ENCODE measurements at places on chromosomes 5 and 9. TPM values are rescaled to one million over a fixed set of nuclear protein-coding genes. Genes with fewer than 3 reads are reported as not detected.
A peak's percentile ranks its signal among the peaks of the same experiment; 100 is the strongest.

DNA sequence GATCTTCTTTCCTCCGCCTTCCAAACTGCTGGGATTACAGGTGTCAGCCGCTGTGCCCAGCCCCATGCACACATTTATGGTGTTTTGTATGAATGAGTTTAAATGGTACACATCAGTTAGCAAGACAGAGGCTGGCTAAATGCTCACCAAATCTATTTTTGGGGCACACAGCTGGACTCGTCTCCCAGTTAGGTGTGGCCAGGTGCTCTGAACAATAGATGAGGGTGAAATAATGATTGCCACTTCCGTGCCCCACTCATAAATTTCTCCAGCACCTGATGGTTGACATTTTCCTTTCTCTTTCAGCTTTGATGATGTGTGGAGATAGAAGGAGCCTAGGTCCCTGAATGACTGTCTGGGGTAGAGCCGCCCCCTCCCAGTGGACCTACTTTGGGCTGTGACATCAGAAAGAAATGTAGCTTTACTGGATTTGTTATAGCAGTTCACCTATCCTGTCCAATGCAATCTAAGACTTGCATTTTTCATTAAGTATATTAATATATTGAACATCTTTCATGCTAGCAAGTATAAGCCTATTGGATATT is 8.6 kb upstream of the RAPGEF1 start:
- H3K4me3 ChIP-seq: no peak overlapping the region
- H3K27me3 ChIP-seq: no peaks in the 10 kb centered on the region
- H3K27ac ChIP-seq: no peak overlapping the region

GRCh38 chr9:132152231-132152630 is 9.6 kb upstream of the NTNG2 start:
- no peaks in the 10 kb centered on the region for H3K4me1 ChIP-seq
- no peak overlapping the region for H3K4me3 ChIP-seq
- no peaks in the 10 kb centered on the region for H3K27me3 ChIP-seq

DNA sequence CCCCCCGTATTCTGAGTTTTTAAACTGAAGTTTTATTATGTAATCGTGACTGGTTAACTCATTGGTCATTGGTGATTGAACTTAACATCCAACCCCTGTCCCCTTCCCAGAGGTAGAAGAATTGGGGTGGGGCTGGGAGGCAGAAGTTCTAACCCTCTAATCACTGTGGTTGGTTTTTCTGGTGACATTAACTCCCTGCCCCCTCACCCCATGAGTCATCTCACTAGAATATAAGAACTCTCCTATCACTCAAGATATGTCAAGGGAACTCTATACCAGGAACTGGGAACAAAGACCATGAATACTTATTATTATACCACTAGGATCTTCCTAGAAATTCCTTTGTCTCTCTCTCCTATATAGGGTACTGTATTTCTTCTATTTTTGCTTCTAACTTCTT is 52.3 kb upstream of the CAVIN4 start:
- no peaks in the 10 kb centered on the region for H3K27me3 ChIP-seq
- H3K36me3 ChIP-seq: no peaks in the 10 kb centered on the region
- no peaks in the 10 kb centered on the region for H3K4me1 ChIP-seq

DNA sequence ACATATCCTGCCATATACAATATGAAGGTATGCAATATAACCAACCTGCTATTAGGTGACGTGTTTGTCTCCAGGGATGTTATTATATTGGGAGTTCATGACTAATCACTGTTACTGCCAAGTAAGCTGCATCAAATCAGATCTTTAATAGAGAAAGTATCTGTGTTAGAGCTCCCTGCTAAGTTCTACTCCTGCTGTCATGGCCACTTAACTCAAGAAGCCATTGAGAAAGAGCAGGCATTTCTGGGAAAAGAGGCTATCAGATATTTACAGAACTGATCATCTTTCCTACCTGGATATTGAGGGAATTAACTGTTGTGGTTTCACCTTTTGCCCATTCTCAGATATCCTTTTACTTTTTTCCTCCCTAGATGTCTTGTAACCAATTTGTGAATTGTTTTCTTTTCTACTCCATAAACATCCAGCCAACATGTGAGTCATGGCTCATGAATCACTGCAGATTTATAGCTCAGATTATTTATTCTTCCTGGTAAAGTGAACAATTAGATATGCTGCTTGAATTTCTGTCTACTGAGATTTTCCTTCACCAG is 634.8 kb upstream of the FAM174A start:
- no peaks in the 10 kb centered on the region for H3K27me3 ChIP-seq
- H3K4me3 ChIP-seq: no peak overlapping the region
- no peak overlapping the region for H3K27ac ChIP-seq
- no peaks in the 10 kb centered on the region for H3K36me3 ChIP-seq
- no peaks in the 10 kb centered on the region for H3K4me1 ChIP-seq
- no peak for DNase-seq

DNA sequence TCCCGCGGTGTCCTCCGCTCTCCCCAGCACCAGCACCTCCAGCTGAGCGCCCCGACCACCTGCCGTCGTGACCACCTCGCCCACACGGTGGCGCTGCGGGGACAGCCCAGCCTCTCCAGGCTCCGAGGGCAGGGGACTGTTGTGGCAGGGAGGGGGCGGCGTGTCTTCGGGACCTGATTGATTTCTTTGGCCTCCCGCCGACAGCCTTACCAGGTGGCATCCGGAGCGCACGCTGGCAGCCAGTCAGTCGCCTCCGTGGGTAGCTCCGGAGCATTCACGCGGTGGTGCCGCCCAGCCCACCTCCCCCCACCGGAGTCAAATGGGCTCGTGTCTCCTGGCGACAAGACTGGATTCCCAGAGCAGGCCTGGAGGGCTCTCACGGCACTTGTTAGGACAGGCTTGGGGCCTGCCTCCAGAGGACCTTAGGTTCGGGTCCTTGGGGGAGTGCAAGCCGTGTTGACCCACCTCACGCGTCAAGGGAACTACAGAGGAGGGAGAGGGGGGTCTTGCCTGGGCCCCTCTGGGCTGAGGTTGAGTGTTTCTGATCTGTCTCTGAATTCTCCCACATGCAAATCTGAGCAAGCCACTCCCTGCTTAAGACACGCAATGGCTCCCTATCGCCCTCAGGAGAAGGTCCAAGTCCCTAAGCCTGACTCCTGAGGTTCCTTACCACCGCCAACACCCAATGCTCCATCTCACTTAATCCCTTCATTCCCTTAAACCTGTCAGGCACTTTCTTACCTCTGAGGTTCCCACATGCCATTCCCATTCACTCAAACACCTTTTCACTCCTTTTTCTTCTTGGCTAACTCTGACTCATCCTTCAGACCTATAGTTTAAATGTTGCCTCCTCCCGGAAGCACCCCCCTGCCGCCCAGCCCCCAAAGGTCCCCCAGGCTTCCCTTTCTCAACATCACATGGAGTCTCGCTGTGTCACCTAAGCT is 51.2 kb upstream of the GGTA1 start:
- no peaks in the 10 kb centered on the region for H3K36me3 ChIP-seq
- no peak overlapping the region for H3K27ac ChIP-seq
- H3K4me3 ChIP-seq: peak overlapping the region; percentile 27
- DNase-seq: peak; percentile 82
- no peaks in the 10 kb centered on the region for H3K27me3 ChIP-seq

- no peaks in the 10 kb centered on the region for H3K36me3 ChIP-seq
- H3K4me3 ChIP-seq: no peak overlapping the region
- H3K27ac ChIP-seq: no peak overlapping the region
- H3K4me1 ChIP-seq: no peaks in the 10 kb centered on the region
- DNase-seq: no peak
These were observed 582.3 kb downstream of the CAAP1 start for GRCh38 chr9:26310294-26310693.

MRPL50 gene
- total RNA-seq: 9.5 TPM

NEUROG1 gene
- total RNA-seq: not detected

TRPM3 gene
- total RNA-seq: 0.32 TPM

DNA sequence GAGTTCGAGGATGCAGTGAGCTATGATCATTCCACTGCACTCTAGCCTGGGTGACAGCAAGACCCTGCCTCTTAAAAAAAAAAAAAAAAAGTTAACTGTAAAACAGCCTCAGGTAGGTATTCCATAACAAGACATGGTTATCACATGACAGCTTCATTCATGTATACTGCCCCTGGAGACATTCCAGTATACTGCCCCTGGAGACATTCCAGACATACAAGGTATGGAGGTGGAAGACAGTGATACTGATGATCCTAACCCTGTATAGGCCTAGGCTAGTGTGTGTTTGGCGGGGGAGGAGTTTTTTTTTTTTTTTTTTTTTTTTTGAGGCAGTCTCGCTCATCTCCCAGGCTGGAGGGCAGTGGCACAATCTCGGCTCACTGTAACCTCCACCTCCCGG is 105.5 kb downstream of the RICTOR start:
- no peak for DNase-seq
- H3K27ac ChIP-seq: no peak overlapping the region
- no peaks in the 10 kb centered on the region for H3K4me1 ChIP-seq

GRCh38 chr9:103978396-103978795 is 115.7 kb upstream of the SMC2 start:
- DNase-seq: no peak
- H3K4me3 ChIP-seq: no peak overlapping the region
- no peak overlapping the region for H3K27ac ChIP-seq
- no peaks in the 10 kb centered on the region for H3K27me3 ChIP-seq

- peak overlapping the region; percentile 83 for H3K27ac ChIP-seq
- no peaks in the 10 kb centered on the region for H3K27me3 ChIP-seq
- no peak for DNase-seq
- H3K4me3 ChIP-seq: no peak overlapping the region
- H3K36me3 ChIP-seq: no peaks in the 10 kb centered on the region
These were observed 283.0 kb downstream of the AOPEP start for GRCh38 chr9:95009459-95009858.

GRCh38 chr5:139049780-139050179 is 148.4 kb downstream of the SIL1 start:
- no peak overlapping the region for H3K4me3 ChIP-seq
- H3K27ac ChIP-seq: no peak overlapping the region
- no peak for DNase-seq
- H3K36me3 ChIP-seq: no peaks in the 10 kb centered on the region

DNA sequence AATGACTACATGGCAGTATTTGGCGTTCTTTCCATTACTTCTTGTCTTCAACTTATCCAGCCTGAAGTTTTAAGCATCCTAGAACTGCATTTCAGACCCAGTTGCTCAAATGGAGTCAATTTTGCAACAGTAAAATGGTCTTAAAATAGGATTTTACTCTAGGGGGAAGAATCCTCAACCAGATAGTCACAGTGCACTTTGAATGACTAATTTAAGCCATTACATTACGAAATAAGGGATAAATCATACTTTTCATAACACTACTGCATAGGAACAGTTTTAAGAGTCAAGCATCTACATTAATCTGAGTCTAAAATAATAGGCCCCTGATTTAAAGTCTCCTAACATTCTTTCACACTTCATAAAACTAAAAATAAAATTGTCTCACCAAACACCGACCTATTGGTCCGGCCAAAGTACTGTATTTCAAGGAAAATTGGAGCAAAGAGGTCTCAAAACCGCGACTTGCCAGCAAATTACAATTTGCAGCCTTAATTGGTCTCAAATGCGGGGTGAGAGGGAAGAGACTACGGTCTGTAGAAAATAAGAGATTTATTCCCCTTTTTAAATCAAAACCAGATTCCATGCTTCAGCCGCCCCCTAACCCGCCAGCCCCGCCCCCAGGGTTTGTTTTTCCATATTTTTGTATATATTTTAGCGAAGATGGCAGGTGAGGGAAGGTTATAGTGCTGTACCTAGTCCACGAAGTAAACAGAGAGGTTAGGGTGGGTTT is 1.2 kb upstream of the SMARCA2 start:
- H3K36me3 ChIP-seq: no peaks in the 10 kb centered on the region
- H3K4me3 ChIP-seq: peak overlapping the region; percentile 76
- H3K4me1 ChIP-seq: peaks cover 2% of the 10 kb centered on the region

TIMD4 gene
- total RNA-seq: 0.42 TPM

- H3K4me1 ChIP-seq: no peaks in the 10 kb centered on the region
- H3K4me3 ChIP-seq: no peak overlapping the region
- no peaks in the 10 kb centered on the region for H3K36me3 ChIP-seq
- H3K27ac ChIP-seq: no peak overlapping the region
- H3K27me3 ChIP-seq: no peaks in the 10 kb centered on the region
These were observed 25.5 kb downstream of the FOXI1 start for GRCh38 chr5:170131235-170131634.
